WTC11 (cell line): ENCODE measurements at places on chromosomes 1 and 21. TPM values are rescaled to one million over a fixed set of nuclear protein-coding genes. Genes with fewer than 3 reads are reported as not detected.

DNA sequence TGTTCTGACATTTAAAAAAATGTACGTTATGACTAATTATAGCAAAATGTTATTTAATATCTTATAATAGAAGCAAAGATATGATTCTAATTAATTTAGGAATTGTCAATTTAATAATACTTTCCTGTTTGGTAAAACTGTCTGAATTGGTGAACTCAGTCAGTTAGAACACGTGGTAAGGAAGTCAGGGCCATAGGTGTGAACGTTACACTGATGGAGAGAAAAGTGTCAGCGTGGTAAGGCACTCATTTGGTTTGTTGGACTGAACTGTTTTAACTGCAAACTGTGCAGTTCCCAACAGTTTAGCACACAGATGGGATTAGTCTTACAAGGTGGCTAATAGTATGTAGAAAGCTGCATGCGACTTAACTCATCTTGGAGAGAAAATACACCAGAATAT, 102.9 kb downstream of the EPB41 start:
- H3K36me3 ChIP-seq = no peaks in the 10 kb centered on the region
- H3K27ac ChIP-seq = no peak overlapping the region
- no peak for DNase-seq
- no peak overlapping the region for H3K4me3 ChIP-seq
- H3K4me1 ChIP-seq = 0 out of 2 replicates have a peak, but pooled peaks cover 3% of the 10 kb centered on the region

DNA sequence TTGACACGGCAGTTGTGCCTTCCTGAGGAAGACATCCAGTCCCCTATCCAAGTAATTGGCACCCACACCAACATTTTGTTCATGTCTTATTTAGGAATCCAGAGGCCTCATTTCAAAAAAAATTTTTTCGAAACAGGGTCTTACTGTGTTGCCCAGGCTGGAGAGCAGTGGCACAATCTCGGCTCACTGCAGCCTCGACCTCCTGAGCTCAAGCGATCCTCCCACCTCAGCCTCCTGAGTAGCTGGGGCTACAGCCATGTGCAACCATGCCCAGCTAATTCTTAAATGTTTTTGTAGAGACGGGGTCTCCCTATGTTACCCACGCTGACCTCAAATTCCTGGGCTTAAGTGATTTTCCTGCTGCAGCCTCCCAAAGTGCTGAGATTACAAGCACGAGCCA, 9.2 kb upstream of the TRNP1 start:
- no peak for DNase-seq
- H3K4me1 ChIP-seq = no peaks in the 10 kb centered on the region
- no peak overlapping the region for H3K4me3 ChIP-seq
- H3K27me3 ChIP-seq = peaks cover 31% of the 10 kb centered on the region
- no peaks in the 10 kb centered on the region for H3K36me3 ChIP-seq

GRCh38 chr21:21076491-21076890, 78.3 kb downstream of the NCAM2 start:
- H3K27ac ChIP-seq = no peak overlapping the region
- no peak overlapping the region for H3K4me3 ChIP-seq
- H3K36me3 ChIP-seq = no peaks in the 10 kb centered on the region
- DNase-seq = no peak
- peaks cover 6% of the 10 kb centered on the region for H3K4me1 ChIP-seq

DNA sequence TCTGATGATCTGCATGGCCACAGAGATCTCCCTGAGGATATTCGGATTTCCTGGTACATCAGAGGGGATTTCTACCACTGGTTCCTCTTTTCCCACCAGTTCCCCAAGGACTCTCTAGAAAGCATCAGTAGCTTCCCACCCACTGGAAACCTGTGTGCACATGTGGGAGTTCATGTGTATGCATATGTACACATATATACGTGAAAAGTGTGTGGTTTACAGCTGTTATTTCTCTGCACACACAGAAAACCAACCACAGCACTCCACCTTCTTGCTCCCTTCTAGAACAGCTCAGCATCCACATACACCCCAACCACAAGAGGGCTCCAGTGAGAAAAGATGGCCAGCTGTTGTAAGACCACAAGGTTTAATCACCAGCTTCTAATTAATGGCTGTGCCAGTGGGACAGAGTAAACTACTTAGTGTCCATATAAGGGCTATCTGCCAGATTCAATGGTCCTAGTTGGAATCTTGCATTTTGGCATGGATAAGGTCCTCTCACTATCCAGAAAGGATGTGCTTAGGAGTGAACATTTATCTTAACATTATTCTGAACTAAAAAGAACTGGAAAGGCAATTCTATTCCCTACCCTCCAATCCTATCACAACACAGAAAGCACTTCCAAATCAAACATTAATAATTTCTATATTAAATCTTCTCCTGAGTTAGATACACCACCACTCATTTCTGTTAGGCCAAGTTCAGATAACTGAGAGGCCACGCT, 24.1 kb downstream of the GPR3 start:
- peaks cover 60% of the 10 kb centered on the region for H3K36me3 ChIP-seq
- H3K4me1 ChIP-seq = peaks cover 41% of the 10 kb centered on the region
- peak overlapping the region; percentile 50; the same call in 1 of the 2 replicates for H3K27ac ChIP-seq
- DNase-seq = no peak
- H3K4me3 ChIP-seq = no peak overlapping the region

The SYNC gene
- total RNA-seq = 0.09 to 0.21 TPM (median 0.11 TPM) in 3 replicates

GRCh38 chr1:228853191-228853590, 117.9 kb downstream of the RHOU start:
- no peak for DNase-seq
- H3K36me3 ChIP-seq = peaks cover 15% of the 10 kb centered on the region

The PRDX6 gene
- 512 to 538 TPM (median 516 TPM) in 3 replicates for total RNA-seq

The KRTAP19-1 gene
- total RNA-seq = not detected in 3 replicates

The SYT11 gene
- total RNA-seq = 6.1 to 8.9 TPM (median 7.5 TPM) in 3 replicates

The NEGR1 gene
- 2.7 to 3.0 TPM (median 2.9 TPM) in 3 replicates for total RNA-seq
